Stimulated activated CD8-positive, alpha-beta memory T cell treated with anti-CD3 and anti-CD28 coated beads, Interleukin-2, amount 100 ng/mL, for 1 hour (primary cell): ENCODE measurements at places on chromosomes 1 and 21.

- DNase-seq, result no peak
These were observed 6.3 kb upstream of the PLD5 start for GRCh38 chr1:242530761-242531160.

DNA sequence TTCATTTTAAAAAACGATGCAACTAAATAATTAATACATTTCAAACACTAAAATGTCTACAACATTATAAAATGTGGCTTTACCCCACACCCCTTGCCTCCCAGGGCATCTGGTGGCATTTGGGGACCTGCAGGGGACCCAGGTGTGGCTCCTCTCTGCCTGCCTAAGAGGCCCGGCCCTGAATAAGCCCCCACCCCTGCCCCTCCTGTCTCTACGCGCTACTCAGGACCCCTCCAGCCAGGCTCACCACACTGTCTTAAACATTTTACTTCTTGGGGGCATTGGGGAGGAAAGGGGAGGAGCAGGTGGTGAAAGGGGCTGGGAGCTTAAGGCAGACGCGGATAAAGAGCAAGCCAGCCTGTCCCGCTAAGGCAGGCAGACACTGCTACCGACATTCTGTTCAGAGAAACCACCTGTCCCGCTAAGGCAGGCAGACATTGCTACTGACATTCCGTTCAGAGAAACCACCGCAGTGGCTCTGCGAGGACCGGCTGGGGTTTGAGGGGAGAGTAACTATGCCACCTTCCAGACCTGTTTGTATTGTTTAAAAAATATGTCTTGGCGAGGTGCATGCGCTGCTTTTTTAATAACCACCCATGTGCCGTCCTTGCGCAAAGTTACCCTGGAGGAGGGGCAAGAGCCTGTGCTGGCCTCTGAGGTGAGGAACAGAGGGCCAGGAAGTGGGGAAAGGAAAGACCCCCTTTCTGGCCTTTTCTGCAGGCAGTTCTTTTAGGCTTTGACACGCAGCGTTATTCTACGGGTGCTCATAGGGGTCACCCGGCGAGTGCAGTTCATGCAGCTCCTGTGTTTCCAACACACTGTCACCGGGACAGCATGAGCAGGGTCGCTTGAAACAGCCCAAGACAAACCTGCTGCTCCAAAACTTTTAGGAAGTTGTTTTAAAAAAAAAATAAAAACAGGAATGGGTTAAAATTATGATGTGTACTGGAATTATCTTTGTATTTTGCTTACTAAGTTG is 51.3 kb upstream of the RIPK4 start:
- DNase-seq, result no peak

DNA sequence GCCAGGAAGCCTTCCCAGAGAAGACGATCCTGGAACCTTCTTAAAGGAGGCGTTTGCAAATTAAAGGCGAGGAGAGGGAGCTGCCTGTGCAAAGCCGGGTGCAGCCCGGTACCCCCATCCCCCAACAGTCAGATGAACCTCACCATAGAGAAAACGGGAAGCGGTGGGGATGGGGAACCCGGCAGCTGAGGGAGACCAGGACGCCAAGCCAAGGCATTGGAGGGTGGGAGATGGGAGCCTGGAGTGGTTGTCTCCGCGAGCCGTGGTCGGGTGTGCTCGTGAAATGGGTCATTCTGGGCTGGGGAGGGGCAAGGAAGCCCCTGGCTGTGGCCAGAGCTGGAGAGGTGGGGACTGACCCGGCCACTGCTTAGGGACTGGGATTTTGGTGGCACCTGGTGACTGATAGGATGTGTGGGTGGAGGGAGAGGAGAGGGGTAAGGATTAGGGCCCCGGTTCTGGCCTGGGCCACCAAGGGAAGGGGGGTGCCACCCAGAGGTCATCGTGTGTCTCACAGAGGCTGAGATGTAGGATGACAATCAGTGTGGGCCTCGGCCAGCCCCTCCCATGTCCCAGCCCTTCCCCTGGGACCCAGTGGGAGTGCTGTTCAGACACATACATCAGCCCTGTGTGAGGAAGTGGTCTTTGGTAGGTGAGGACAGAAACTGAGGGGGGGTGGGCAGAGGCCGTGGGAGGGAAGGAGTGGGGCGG is 676 bp upstream of the PADI2 start:
- DNase-seq, result no peak

- no peak for DNase-seq
These were observed 20.2 kb downstream of the CLIC4 start for GRCh38 chr1:24765308-24765988.

DNA sequence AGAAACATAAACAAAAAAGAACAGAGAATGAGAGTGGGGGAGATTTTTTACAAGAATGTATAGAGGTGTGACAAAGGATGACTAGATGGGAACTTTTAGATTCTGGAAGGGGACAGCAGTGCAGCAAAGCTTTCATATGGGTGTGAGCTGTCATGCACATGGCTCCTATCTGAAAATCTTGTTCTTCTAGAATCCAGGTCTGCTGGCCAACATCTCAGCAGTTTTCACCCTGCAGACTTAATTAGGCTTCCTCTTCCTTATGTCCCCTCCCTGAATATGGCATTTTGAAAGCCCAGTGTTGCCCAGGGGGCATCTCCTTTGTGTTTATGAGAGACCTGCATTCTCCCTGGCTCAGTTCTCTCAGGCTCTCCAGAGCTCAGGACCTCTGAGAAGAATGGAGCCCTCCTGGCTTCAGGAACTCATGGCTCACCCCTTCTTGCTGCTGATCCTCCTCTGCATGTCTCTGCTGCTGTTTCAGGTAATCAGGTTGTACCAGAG is at the start of gene CYP4Z1:
Gene CYP4Z1 (plus strand): TSS at position 135 of the 498 bp plus-strand sequence. CDS start 260 bp downstream, at position 395.
- DNase-seq, result no peak

DNA sequence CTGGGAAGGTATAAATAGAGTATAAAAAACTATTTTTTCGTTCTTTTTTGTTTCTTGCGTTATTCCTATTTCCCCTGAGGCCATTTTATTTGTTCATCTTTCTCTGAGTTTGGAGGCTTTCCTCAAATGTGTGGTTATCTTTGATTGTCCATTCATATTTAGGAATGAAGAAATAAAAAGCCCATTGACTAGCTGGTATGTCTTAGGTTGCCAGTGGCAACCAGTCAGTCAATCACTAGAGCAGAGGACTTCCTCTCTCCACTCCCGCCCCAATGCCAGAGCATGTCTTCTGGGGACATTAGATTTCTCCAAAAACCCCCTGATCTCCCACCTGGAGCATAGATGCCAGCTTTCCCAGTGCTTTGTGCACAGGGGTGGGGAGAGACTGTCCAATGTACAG is 20.7 kb upstream of the FOXE3 start:
- no peak for DNase-seq

- DNase-seq, result no peak
These were observed 105.8 kb upstream of the WLS start for GRCh38 chr1:68338081-68338480.

DNA sequence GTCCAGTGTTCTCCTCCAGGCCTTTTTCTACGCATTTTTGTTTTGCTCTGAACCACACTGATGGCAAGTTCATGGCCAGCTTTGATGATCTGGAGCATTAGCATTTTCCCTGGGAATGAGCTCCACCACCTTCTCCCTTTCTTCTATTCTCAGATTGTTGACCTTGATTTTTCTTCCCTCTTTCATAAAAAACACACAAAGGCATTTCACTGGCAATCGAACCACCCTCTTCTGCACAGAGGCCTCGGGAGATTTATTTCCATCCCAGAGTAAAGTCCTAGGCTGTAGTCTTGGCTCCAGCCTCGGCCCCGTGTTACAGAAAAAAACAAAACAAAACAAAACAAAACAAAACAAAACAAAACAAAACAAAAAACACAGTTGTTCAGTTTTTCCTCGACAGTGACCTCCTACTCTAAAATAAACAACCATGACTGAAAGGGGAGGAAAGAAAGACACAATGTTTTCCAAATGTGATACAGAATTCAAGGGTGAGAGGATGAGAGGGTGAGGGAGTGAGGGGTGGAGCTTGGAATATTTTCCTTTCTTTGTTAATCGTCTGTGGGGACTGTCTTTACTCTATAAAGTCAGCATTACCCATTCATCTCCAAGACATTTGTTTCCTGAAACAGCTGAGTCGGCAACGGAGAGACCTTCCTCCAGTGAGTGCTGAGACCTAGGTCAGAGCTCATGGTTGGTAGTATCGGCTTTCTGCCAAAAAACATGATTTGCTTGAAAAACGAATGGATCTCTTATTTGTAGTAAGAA is 29.8 kb upstream of the RNF186 start:
- no peak for DNase-seq

GRCh38 chr1:72227667-72228066 is 54.7 kb downstream of the NEGR1 start:
- DNase-seq, result no peak

GRCh38 chr1:47687631-47688460 is 250.0 kb downstream of the FOXD2 start:
- no peak for DNase-seq

- no peak for DNase-seq
These were observed 42.1 kb upstream of the NBPF3 start for GRCh38 chr1:21397813-21398188.

- no peak for DNase-seq
These were observed 314.8 kb upstream of the C1orf87 start for GRCh38 chr1:60388092-60388987.

DNA sequence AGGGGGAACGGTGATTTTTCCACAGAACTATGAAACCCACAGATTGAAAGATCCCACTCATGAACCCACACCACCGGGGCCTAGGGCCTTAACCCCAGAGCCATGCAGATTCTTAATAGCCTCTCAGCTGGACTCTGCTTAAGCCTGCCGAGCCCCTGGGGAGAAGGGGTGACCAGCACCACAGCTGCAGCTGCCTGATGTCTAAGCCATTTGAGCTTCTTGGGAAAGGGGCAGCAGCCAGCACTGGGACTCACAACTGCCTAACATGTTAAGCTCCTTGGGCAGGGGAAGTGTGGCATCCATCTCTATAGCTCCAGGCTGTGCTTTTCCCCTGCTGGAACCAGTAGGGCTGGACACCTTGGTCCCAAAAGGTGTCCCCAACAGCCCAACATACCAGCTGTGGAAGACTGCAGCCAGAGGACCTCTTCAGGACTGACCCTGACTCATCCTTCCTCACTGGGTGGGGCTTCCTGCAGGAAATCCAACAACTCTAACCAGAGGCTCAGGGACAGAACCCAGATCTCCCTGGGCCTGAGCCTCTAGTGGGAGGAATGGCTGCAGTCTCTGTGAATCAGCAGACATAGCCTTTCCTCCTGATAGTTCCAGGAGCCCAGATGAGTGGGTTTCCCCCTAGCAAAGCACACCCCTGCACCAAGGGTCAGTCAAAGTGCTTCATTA is 34.6 kb upstream of the FMO3 start:
- no peak for DNase-seq

- DNase-seq, result no peak
These were observed 17.4 kb downstream of the ATP1A4 start for GRCh38 chr1:160168609-160169369.

DNA sequence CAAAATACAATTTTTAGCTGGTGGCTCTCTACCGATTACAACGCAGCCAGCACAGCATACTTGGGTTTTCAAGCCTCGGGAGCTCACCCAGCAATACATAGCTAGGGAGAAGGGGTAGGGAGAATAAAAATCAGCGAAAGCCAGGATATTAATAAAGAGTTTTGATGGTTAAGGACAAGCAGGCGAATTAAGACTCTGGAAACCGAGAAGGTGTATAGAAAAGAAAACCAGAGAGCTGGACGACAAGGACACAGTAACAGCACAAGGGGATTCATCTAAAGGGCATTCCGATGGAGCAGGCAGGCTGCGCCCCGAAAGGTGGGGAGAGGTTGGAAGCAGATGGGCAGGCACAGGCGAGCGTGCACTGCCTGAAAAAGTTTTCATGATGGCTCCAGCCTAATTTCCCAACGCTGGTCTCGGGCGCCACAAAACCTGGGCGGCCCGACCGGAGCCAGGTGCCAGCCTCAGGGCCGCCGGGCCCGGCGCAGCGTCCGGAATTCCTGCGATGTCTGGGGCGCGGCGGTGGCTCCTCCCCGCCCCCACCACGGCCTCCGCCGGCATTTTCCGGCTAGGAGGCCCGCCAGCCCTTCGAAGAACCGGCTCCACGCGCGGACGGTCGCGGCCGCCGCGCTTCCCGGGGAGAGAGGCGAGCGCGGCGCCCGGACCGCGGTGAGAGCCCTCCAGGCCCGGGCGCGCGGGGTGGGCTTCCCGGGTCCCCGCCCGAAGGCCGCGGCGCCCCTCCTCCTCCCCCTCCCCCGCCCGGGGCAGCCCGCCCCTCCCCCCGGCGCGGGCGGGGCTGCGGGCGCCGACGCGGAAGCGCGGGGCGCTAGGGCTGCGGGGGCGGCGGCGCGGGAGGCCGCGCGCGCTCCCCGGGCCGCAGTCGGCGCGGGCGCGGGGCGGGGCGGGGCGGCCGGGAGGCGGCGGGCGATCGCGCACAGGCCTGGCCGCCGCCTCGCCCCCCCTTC is 774 bp upstream of the DYRK1A start:
- no peak for DNase-seq

GRCh38 chr1:25519624-25520023 is 23.8 kb upstream of the LDLRAP1 start:
- DNase-seq, result no peak

- no peak for DNase-seq
These were observed 9.8 kb upstream of the VWA5B1 start for GRCh38 chr1:20280906-20281305.

GRCh38 chr1:153352523-153352922 is 3.9 kb upstream of the PGLYRP4 start:
- DNase-seq, result peak; percentile 41
